ENCODE measurements at places on chromosomes 3 and 15.

- DNase-seq, result no peak
Measured at GRCh38 chr3:147195887-147196286, 210.5 kb downstream of the ZIC4 start.

- no peak for DNase-seq
Measured at GRCh38 chr3:108036401-108036800, 54.4 kb downstream of the CD47 start.

DNA sequence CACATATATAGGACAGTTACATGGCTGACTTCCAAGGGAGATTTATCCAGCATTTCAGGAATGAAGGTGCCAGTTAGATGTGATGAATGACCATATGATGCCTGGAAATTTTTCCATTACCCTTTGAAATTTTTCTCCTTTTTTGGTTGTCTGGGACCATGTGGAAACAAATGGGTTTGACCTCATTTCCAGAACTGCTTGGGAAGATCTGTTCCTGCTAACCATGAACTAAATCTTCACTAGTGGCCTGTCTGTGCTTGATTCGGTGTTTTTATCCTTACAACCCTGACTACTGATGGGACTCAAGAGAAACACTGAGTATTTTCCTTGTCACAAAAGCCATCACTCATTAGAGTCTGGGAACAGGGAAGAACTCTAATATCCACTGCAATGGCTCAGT lies 409.4 kb downstream of the PDCD6IP start:
- no peak for DNase-seq

GRCh38 chr3:37974121-37975083 lies 16.2 kb upstream of the VILL start:
- peak; percentile 79 for DNase-seq

DNA sequence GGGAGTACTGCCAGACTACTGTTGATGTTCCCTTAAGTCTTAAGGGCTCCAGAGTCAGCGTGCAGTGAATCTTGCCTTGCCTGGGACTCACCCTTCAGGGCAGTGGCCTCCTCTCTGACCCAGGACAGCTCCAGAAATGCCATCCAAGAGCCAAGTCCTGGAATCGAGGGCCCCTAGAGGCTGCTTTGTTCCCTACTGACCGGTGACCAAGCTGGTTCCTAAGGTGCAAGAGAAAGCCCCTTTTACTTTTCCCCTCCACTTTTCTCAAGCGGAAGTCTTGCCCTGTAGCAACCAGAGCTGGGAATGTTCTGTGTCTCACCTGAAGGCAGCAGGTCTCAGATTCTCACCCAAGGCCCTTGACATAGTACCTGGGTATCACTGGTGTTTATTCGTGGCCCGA lies 238.0 kb downstream of the DOCK3 start:
- DNase-seq, result no peak
